ENCODE measurements at places on chromosomes 7 and 10.

GRCh38 chr10:72097448-72098300 lies 9.3 kb upstream of the SPOCK2 start:
- no peak for DNase-seq

- DNase-seq: no peak
Observed at GRCh38 chr10:58727633-58728032, 215.0 kb downstream of the BICC1 start.

DNA sequence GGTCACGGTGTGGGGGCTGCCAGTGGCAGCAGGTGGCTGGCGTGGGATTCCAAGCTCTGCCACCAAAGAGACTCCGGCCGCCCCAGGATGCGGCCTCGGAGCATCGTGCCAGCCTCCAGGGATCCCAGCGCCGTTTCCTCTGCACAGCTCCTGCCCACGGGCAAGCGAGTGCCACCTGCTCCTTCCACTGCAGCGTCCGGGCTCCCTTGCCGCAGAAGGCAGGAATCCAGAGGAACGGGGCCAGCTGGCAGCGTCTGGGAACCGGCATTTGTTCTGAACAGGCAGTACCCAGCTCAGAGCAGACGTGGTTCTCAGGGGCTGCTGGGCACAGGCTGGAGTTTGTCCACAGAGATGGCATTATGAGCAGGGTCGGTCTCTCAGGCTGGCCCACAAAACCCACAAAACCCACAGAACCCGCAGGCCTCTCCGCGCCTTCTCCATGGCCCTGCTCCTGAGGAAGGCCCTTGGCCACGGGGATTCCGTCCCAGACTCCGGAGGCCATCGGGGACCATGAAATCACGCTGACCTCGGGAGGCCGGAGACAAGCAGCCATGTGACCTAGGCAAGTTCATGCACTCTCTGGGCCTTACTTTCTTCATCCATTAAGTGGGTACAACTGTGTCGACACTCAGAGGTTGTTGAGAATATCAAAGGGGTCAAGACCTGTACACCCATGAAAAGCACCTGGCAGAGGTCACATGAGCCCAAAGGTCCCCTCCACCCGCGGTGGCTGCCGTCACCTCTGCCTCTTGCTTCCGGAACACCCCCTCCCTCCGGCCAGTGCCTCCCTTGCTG lies 72.1 kb upstream of the TNRC18 start:
- DNase-seq: no peak

- DNase-seq: no peak
Observed at GRCh38 chr10:11194859-11195586, 177.4 kb downstream of the CELF2 start.

DNA sequence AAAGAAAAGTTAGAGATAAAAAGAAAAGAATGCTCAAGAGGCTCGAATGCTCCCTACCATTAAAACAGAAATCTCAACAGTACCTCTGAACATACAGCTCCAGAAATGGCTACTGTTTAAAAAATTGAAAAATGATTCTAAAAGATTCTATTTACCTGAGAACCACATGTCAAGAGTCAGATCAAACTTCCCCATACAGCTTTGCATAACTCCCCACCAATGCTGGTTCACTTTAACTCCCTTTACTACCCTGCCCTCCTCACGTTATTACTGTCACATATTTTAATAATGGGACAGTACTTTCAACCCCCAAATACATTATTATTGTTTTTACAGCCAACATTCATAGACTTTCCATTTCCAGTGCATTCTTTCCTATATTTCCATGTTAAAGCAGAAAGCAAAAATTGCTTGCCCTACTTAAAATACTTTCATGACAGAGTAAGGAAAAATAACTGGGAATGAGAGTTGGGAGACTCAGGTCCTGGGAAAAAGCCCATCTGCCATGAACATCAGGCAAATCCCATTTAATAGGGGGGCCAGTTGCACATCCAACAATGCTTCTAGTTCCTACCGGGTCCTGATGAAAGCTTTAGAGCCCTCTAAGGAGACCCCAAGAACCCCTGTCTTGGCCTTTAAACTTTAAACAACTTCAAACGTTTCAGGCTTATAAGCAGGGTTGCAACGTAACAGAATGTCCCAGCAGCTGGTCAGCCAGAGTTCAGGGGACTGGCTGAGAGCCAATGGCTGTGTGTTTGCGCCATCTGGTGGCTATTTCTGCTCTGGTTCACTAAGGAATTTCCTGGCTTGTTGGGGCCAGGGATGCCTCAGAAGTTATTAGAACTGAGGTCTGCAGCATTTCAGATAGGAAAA lies 247.4 kb downstream of the ELMO1 start:
- peak; percentile 85 for DNase-seq

GRCh38 chr10:94902570-94902969 lies 35.9 kb upstream of the CYP2C9 start:
- no peak for DNase-seq

GRCh38 chr7:95545673-95546072 lies 50.6 kb downstream of the PDK4 start:
- DNase-seq: no peak

GRCh38 chr10:44368637-44369036 lies 16.3 kb downstream of the CXCL12 start:
- DNase-seq: no peak

- DNase-seq: no peak
Observed at GRCh38 chr10:68251151-68251550, 19.2 kb upstream of the ATOH7 start.

- DNase-seq: no peak
Observed at GRCh38 chr7:2476776-2477446, 713 bp upstream of the GRIFIN start.

- no peak for DNase-seq
Observed at GRCh38 chr10:29199941-29200679, 88.8 kb upstream of the LYZL1 start.

GRCh38 chr10:129219364-129219763 lies 247.7 kb upstream of the MGMT start:
- DNase-seq: no peak

DNA sequence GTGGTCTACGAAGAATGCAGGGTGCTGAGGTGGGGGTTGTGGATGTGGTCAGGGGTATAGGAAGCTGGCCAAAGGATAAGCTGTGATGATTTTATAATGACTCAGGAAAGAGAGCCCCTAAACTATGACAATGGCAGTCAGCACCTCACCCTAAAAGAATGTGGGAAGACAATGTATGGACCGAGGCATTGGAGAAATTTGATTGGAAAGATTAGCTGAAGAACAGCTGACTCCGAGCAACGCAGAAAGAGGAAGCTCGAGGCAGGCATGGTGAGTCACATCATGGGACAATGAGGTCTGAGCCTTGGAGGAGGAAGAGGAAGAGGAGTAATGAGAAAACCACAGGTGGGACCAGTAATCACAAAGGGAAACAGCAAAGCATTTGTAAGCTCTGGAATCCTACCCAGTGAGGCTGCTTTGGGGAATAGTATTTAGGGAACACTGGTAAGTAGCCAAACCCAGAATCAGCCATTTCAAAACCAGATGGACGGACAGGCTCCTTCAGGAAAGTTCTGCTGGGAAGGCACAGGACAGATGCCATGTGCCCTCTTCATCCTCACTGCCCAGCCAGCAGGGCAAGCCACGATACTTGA lies 295.4 kb downstream of the PRPF18 start:
- DNase-seq: no peak

DNA sequence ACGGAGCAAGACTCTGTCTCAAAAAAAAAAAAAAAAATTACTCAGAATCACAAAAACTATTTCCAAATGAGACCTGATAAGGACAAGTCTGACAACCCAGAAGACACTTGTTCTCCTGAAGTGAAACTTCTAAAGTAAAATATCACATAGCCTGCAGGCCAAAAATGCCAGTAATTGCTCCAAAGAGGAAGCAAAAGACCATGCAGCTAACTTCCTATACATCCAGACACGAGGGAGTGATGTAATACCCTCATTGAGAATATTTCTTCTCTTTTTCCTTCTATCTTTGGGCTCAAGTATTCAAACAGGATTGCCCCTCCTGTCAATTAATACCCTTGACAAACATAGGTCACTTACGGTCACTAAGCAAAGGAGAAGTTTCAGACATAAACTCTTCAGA lies 31.2 kb downstream of the ARMH3 start:
- no peak for DNase-seq

DNA sequence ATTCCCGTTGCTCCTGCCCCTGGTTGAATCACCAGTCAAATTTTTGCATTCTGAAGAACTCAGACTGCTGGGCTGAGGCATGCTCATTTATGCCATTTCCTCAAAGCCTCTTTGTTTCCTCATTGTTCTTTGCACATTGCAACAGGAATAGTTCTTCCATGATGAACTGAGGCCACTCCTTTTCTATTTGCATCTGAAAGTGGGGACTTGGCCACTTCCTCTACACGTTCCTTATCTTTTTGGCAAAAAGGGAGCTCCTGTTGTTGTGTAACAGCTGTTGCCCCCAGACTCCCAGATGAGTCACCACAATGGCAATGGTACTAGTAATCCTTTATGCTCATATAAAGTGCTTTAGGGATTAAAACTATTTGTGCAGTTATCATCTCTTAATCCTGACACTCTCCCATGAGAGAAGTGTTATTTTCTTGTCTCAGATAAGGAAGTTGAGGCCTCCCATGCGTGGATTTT lies 20.1 kb upstream of the ITPRID1 start:
- no peak for DNase-seq

- DNase-seq: no peak
Observed at GRCh38 chr7:3888096-3888495, 587.0 kb downstream of the SDK1 start.

DNA sequence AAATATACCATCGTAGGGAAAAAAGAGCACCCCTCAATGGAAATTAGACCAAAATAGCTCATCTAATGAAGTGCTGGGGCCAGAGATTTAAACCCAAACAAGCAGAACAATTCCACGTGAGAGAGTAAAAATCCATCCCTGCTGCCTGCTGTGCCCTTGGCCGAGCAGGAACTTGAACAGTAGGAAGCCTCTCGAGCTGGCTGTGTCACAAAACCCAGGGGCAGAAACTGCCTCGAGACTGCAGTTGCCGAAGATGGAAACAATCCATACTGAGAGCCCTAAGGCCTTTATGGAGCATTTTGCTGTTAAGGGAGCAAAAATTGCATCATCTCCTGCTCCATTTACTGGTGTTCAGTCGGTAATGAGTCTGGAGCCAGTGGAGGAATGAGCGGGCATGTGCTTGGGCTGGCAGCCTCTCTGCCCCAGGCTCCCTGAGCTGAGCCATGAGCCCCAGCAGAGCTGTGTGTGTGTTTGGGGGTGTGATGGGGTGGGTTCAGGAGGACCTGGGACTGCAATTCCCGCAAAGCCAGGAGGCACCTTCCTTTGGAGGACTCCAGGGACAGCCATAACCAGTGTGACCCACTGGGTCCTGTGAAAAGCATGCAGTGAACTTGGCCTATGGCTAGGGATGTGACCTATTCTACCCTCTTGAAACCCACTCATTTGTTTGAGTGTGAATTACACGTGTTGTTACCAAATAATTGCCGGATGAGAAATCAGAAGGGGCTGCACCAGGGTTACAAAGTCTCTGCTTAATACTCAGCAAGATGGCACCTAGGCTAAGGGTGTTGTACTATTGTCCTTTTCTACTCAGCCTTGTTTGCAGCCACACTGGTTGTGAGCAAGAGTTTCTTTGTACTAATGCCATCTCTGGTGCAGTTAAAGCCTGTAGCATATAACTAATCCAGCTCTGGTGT lies 58.3 kb downstream of the CDHR3 start:
- DNase-seq: no peak

DNA sequence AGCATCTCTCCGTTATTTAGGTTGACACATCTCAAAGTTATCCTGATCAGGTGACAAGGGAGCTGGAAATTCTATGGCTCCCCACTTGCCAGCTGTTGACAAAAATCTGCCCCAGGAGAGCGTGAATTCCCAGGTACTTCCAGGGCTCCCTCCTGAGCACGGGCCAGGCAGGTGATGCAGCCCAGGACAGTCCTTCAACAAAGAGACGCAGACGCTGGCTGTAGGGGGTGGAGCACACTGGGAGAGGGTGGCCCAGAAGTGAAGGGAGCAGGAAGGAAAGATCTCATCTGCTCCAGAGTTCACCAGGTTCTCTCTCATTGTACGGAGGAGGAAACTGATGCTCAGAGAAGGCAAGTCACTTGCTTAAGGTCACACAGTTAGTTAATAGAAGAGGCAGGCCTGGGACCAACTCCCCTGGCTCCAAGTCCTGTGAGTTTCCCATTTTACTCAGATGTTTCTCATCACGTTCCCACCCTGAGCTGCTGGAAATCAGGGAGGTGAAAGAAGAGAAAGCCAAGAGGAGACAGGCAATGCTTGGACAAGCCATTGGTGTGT lies 41.0 kb upstream of the CHST3 start:
- no peak for DNase-seq

DNA sequence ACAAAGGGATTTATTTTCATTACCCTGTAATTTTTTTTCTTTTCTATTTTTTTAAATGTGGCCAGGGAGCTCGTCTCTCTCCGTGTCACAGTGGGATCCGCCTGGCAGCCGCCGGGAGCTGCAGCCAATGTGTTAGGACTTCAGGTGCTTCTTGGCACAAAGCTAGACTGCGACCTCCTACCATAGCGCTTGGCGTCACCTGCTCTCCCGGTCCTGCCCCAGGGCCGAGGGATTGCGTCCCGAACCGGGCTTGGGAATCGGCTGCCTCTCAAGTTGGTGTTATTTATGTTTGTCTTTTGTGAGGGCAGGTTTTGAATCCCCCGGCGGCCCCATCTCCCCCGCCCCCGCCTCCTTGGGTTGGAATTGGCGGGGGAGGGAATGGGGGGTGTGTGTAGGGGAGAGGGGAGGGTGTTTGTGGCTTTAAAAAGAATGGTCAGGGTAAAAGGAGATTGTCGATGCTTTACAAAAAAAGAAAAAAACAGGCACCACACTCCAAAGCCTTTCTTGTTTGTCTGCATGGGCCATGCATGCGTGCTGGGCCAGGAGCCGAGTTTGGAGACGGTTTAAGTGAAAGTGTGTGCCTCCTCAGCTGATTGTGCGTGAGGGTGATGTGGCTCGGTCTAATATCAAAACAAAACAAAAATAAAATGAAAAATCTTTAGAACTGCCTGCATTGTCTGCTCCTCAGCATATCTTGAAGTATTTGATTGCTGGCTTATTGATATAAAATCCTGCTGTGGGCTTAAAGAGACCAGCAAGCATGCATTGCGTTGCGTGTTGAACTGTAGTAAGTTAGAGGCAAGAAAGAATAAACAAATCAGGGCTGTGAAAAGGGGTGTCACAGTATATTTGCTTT lies 1.2 kb downstream of the PPP1R9A start:
- DNase-seq: peak; percentile 25

DNA sequence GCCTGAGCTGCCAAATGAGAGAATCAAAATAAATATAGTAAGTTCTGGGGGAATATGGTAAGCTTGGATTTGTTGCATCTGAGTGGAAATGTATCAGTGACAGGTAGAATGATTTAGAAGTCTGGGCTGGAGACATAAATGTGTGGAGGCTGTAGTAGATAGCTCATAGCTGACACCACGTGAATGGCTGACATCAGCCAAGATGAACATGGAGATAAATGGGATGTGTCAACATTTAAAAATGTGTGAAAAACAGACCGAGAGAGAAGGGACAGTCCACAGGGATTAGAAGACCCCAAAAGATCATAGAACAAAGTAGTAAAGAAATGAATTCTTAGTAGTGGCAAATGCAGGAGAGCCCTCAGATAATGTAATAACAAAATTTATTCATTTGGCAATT lies 40.9 kb downstream of the NAMPT start:
- no peak for DNase-seq

DNA sequence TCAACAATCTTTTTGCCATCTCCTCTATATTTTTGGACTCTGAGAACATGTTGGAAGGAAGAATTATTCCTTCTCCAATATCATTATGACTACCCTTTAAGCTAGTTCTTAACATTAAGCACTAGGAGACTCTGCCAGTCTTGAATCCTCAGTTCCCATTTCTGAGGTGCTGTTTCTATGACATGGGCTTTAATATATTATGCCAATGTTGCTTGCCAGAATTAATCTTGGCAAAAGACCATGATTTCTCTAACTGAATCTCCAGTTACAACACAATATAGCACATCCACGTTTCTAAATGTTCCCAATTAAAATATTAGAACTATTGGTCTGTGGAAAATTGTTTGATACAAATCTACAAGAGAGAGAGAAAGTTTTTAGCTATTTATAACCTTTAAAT lies 250.0 kb downstream of the HGF start:
- DNase-seq: no peak

Measured in SK-MEL-5 (cell line).